ENCODE measurements at places on chromosomes 5 and 9. TPM values are rescaled to one million over a fixed set of nuclear protein-coding genes. Genes with fewer than 3 reads are reported as not detected.

Gene MCTP1
- polyA plus RNA-seq, result 0.48 TPM

Gene AGXT2
- 0.05 TPM for polyA plus RNA-seq

Gene GABRB2
- 0.01 TPM for polyA plus RNA-seq

Gene ANKRD34B
- 0.01 TPM for polyA plus RNA-seq

Gene BNIP1
- polyA plus RNA-seq, result 10.0 TPM

Gene PCDHB16
- 0.89 TPM for polyA plus RNA-seq

Gene SKP2
- polyA plus RNA-seq, result 24.7 TPM

Gene ZNF300
- 2.7 TPM for polyA plus RNA-seq

Gene UBE2D2
- polyA plus RNA-seq, result 59.9 TPM

Gene FAM174A
- 7.8 TPM for polyA plus RNA-seq

Gene FTMT
- not detected for polyA plus RNA-seq

Gene ZNF618
- polyA plus RNA-seq, result 0.07 TPM

Gene ADAMTS2
- 3.5 TPM for polyA plus RNA-seq

Gene SPATA6L
- 1.1 TPM for polyA plus RNA-seq

Gene HTR1A
- not detected for polyA plus RNA-seq

Gene FAM221B
- polyA plus RNA-seq, result not detected

Gene ARID3C
- not detected for polyA plus RNA-seq

Gene CNTNAP3
- polyA plus RNA-seq, result 4.5 TPM

Gene LRRC19
- not detected for polyA plus RNA-seq

Gene PCDHB3
- 0.31 TPM for polyA plus RNA-seq

Gene ANKRD31
- polyA plus RNA-seq, result 0.01 TPM

Gene KIF24
- 1.1 TPM for polyA plus RNA-seq

Gene CHD1
- polyA plus RNA-seq, result 23.0 TPM

Gene C8G
- 12.8 TPM for polyA plus RNA-seq

Gene NUTM2G
- not detected for polyA plus RNA-seq

Gene IFNA21
- polyA plus RNA-seq, result not detected

Gene SLC46A2
- polyA plus RNA-seq, result not detected

Gene PTCH1
- 3.9 TPM for polyA plus RNA-seq

Gene ANKRD18B
- polyA plus RNA-seq, result 0.57 TPM

Gene SLC36A2
- polyA plus RNA-seq, result not detected

Gene GRIN3A
- polyA plus RNA-seq, result not detected

Gene C9
- not detected for polyA plus RNA-seq

Gene IFNK
- not detected for polyA plus RNA-seq

Gene C9orf152
- 0.18 TPM for polyA plus RNA-seq

Gene KCNV2
- not detected for polyA plus RNA-seq

Gene SUSD3
- polyA plus RNA-seq, result 9.1 TPM

Gene PPP6C
- polyA plus RNA-seq, result 13.0 TPM

Gene NOXA1
- 2.1 TPM for polyA plus RNA-seq

Gene LTC4S
- polyA plus RNA-seq, result not detected

Gene RMRP
- polyA plus RNA-seq, result 51.4 TPM

Gene OR1J2
- polyA plus RNA-seq, result not detected

Gene BHMT2
- 13.8 TPM for polyA plus RNA-seq

Gene TNC
- polyA plus RNA-seq, result not detected

Gene GDNF
- polyA plus RNA-seq, result 0.24 TPM

Gene INSL4
- polyA plus RNA-seq, result not detected

Gene SPATA31D4
- not detected for polyA plus RNA-seq

Gene C9orf153
- polyA plus RNA-seq, result 0.25 TPM

Gene OTULINL
- polyA plus RNA-seq, result 0.04 TPM

Gene ARL15
- polyA plus RNA-seq, result 2.2 TPM

Gene PBX3
- polyA plus RNA-seq, result 4.0 TPM

Gene PLK2
- 9.6 TPM for polyA plus RNA-seq

Gene MARCHF11
- polyA plus RNA-seq, result not detected

Gene SPINK5
- 0.03 TPM for polyA plus RNA-seq

Data from HepG2 (cell line).